ENCODE measurements at places on chromosomes 6 and 20.

- DNase-seq = no peak
These were observed 25.1 kb upstream of the RPP40 start for GRCh38 chr6:5028921-5029320.

GRCh38 chr6:165976684-165977083, 191.0 kb downstream of the TBXT start:
- no peak for DNase-seq

DNA sequence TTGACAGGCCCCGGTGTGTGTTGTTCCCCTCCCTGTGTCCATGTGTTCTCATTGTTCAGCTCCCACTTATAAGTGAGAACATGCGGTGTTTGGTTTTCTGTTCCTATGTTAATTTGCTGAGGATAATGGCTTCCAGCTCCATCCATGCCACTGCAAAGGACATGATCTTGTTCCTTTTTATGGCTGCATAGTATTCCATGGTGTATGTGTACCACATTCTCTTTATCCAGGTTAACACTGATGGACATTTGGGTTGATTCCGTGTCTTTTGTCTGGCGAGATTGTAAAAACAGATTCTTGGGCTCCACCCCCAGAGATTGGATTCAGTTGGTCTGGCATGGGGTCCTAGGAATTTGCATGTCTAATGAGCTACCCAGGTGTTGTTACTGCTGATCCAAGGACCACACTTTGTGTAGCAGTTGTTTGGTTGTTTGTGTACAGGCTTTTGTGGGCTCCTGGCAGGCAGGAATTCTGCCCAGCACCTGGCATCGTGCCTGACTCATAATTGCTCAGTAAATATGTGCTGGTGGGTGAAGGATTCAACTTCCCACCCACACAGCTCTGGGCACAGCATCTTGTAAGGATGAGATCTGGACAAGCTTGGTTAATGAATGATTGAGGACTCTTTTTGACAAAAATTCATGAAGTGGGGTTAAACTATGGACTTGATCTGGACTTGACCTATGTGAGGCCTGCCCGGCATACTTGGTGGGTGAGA, 5.2 kb downstream of the TOX2 start:
- DNase-seq = no peak

GRCh38 chr6:64591676-64592036, 956.1 kb downstream of the PHF3 start:
- no peak for DNase-seq

DNA sequence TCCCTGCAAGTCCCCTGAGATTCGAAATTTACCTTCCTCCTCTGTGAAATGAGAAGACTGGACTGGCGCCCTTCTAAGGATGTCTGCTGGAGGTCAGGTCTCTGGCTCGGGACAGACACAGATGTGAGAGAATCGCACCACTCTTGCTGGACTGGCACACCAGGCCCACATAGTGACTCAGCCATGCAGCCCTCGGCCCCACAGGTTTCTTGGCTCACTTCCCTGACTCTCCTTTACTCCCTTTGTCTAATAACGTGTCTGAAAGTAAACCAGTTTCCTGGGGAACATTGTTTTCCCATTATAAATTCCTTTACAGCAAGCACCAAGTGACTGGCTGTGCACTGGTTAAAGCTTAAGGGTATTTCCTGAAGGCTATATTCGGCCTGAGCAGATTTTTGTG, 106.7 kb upstream of the PLEKHG1 start:
- no peak for DNase-seq

DNA sequence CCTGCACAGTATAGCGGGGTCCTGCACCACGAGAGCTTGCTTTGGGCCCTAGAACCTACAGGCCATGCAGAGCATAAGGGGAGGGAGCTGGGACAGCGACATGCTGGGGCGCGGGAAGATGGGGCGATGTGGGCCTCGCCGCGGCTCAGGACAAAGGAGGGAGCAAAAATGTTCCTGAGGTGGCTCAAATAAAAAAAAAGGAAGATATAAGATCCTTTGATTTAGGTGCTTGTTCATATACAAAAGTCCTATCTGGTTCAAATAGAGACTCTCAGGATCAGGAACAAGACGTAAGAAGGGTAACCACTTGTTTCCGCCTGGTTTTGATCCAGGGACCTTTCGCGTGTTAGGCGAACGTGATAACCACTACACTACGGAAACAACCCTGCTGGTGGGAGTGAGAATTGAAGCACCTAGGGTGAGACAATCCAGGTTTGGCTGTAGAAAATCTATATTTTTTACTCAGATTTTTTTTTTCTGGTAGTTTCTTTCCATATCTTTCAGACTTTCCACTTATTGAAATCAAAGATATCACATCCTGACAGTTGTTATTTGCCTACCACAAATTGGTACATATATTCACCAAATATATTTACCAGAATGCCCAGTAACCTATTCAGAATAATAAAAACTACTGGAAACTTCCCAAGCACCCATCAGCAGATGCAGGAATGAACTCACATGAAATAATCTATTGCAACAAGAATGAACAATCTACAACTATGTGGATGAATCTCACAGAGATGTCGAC, 177.9 kb upstream of the ZNF184 start:
- no peak for DNase-seq

DNA sequence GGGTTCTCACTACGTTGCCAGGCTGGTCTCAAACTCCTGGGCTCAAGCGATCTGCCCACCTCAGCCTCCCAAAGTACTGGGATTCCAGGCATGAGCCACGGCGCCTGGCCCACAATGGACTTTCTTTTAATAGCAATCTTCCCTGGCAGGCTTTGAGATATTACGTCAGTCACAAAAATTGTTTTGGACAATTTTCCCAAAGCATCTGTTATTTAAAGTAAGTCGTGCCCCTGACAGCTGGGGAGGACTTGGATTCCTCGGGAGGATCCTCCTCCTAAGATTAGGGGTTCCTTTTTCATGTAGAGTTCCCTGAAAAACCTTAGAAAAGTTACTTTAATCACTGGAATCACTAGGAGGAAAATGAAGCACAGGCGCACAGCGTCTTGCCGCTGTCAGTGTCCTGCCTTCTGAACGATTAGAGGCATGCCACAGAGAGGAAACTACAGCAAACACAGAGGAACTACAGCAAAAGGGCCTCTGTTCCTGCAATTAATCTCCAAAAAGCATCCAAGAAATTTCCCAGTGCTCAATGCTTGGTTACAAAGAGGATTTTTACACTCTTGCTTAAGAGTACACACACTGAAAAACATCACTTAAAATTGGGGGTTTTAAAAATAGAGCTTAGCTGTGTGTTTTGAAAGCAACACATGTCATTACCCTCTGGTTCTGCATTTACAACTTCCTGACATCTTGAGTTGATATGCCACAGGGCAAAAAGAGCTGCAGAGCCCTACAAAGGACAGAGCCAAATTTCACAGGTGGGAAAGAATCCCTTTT, 4.5 kb downstream of the ACSS1 start:
- DNase-seq = no peak

GRCh38 chr20:37777012-37777950, 83.5 kb downstream of the CTNNBL1 start:
- DNase-seq = no peak

GRCh38 chr20:16917636-16918035, 169.5 kb downstream of the OTOR start:
- no peak for DNase-seq

DNA sequence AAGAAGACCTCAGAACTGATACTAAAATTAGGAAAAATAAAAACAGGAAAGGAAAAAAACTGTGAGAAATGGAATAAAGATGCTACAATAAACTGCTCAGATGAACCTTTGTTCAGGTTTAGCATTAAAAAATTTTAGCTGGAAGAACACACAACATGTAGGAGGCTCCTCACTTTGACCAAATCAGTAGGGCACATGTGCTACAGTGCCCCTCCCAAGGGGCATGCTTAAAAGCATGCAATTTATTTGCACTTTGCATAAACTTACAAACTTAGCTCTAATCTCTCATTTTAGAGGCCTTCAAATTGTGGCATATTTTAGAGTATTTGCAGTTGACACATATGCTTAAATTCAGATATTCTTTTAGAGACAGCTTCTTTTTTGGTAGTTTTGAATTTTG, 570.2 kb downstream of the UTRN start:
- DNase-seq = no peak

- no peak for DNase-seq
These were observed 187.7 kb downstream of the SOD2 start for GRCh38 chr6:159505140-159505922.

- peak; percentile 8 for DNase-seq
These were observed 472 bp upstream of the PAQR8 start for GRCh38 chr6:52361414-52361944.

- no peak for DNase-seq
These were observed 40.4 kb downstream of the SYNJ2 start for GRCh38 chr6:158021814-158022748.

GRCh38 chr20:3071610-3072529, at the start of gene OXT:
TSS of gene OXT (plus strand) at chr20:3071620. CDS start at chr20:3071656, 36 bp downstream.
- peak; percentile 70 for DNase-seq

DNA sequence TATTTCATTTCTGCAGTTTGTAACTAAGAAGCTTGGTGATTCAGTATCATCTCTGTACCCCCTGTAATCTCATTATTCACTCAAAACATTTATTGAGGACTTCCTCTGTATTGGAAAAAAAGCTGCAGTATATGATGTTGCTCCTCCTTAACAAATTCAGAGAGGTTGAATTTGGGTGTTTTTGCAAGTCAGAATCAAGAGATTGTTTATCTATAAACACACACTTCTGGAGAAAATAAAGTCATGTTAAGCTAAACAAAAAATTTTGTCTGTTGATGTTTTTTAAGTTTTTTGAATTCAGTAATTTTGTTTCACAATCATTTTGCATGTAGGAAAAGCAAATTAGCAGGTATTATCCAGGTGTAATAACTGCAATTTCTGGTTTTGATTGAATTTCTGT, 11.4 kb upstream of the RHAG start:
- no peak for DNase-seq

DNA sequence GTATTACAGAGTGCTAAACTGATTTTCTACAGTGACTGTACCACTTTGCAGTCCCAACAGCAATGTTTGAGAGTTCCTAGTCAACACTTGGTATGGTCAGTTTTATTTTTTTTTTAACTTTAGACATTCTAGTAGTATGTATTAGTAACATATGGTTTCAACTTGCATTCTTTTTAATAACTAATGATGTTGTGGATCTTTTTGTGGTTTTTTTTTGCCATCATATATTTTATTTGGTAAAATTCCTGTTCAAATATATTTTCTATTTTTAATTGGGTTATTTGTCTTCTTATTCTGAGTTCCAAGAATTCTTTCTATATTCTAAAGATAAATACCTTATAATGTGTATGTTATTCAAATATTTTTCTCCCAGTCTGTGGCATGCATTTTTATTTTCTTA, 189.4 kb upstream of the ECI2 start:
- DNase-seq = no peak

GRCh38 chr20:36396847-36397630, 90.9 kb downstream of the DLGAP4 start:
- DNase-seq = no peak

GRCh38 chr6:159038914-159039884, 5.6 kb downstream of the TAGAP start:
- no peak for DNase-seq

DNA sequence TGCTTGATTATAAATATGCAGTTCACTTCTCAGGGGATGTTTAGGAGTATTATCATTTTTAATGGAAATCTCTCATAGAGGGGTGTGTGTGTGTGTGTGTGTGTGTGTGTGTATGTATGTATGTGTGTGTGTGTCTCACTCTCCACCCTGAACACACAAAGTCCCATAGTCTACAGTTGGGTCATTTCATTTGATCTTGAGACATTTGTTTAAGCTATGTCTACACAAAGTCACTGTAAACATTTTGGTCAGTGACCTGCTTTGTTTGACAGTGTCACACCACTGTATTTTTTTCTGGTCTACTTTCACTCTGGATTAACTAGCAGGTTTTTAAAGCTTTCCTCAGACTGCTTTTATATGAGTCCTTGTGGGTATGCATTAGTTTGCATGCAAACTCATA, 215.2 kb downstream of the GRIK2 start:
- DNase-seq = no peak

GRCh38 chr20:51156041-51156982, 133.4 kb upstream of the KCNG1 start:
- DNase-seq = no peak

GRCh38 chr20:50041246-50041873, 58.6 kb downstream of the SNAI1 start:
- DNase-seq = no peak

GRCh38 chr6:159713984-159714383, 13.3 kb upstream of the WTAP start:
- no peak for DNase-seq

DNA sequence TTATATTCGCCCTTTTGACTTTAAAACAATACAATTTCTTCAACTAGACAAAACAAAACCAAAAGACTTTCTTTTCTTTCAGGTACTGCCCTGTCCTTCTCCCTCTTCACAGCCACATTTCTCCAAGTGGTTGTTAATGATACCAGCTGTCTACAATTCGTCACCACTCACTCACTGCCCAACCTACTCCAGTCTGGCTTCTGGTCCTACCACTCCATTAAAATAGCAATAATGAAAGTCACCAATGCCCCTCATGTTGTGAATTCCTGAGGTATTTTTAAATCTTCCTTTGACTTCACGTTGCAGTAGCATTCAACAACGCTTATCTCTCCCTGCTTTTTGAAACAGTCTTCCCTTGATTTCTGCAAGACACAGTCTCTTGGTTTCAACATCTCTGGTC, 11.6 kb upstream of the MAN1A1 start:
- no peak for DNase-seq

DNA sequence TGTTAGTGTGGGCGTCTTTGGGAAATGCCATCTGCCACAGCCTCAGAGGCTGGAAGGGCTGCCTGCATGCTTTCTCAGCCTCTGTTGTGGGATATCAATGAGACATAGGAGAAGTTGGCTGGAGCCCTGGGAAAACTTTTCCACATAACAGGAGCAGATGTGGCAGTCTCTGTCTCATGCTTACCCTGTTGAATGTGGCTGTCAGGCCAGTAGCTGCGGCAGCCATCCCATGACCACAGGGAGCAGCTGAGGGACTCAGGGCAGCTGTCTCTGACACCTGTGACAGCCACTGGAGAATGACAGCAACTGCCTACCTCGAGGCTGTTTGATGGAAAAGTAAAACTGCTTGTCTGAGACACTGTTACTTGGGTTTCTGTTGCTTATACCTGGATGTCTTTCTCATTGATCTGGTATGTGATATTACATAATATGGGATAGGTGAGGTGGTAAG, 64.4 kb downstream of the TULP4 start:
- DNase-seq = no peak

DNA sequence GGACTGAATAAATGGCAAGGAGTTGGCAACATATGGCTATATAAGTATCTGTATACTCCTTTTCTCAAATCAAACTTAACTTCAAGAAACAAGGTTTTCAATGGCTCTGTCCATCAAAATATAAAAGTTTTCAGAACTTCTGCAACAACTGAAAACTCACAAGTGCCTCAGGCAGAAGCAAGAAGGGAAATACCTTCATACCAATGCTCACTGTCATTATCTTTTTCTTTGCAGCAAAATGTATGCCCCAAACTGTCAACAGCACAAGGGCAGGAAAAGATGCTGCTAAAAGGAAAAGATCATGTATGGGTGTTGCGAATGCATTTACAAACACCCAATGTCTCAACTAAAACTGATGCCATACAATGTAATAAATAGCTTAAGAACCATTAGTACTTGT, 45.9 kb downstream of the PTPRK start:
- no peak for DNase-seq

Measured in activated CD4-positive, alpha-beta T cell treated with anti-CD3 and anti-CD28 coated beads, Interleukin-2, amount 50 U/mL, for 4 hours (primary cell).